ENCODE measurements at places on chromosomes 4 and X.

DNA sequence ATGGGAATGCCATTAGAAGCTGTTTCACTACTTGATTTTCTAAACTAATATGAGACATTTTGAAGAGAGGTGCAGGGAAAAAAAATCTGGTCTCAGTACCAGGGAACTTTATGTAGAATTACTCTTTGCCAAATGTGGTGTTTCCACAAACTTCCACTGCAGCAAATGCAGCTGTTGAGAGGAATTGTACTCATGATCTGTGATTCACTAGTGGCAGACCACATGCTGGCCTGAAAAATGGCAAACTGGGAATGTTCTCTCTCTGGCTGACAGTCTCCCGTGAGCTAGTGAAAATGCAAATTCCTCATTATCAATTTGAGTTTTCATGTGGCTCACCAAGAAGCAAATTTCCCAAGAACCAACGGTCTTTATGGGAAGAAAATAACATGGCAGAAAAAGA lies 37.8 kb upstream of the GPR101 start:
- no peak for DNase-seq

DNA sequence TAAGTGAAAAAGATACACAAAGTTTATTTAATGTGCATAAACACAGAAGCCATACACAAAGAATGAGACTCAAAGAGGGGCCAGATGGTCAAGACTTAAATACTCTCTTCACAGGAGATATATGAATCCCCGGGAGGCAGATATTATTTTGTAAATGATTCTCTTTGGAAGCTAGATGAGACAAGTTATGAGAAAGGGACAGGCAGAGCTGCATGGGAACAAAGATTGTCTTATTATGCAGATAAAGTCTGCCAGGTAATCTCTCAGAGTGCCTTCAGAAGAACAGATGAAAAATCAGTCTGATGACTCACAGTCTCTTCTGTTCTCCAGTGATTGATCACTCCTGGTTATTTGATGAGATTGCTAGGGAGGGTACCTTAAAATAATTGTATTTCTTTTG lies 89.0 kb downstream of the NAF1 start:
- no peak for DNase-seq

DNA sequence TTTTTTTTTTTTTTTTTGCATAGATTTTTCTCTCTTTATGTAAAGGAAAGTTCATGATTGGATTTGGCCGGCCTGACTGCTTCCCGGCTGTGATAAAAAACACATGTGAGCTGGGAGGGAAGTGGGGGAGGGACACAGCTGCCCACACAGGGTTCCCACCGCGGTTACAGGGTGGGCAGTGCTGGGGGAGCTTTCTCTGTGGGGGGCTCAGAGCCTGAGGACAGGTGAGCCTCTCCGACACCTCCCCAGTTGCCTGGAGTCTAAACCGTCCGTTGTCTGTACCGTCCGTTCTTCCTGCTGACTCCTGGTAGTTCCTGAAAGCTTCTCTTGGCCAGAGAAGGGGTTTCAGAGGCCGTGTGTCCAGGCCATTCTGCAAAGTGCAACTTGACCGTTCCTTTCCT lies 21.8 kb downstream of the SHOX start:
- no peak for DNase-seq

- no peak for DNase-seq
These were observed 16.6 kb upstream of the CLNK start for GRCh38 chr4:10701161-10701560.

DNA sequence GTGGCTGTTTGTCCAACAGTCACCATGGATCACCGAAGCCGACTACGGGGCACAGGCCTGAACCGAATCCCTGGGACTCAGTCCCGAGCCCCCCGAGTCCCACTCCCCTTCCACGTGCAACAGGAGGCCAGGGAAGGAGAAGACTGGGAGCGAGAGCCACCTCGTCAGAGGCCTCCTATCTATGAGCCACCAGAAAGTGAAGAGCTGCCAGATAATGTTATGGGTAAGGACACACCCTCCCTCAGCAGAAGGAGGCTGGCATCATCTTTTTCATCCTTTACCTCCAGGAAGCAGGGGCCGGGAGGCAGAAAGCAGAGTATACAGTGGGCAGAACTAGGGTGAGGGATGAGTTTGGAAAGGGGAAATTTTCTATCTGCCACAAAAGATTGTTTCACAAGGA lies 2.8 kb upstream of the PRDX4 start:
- DNase-seq = no peak

- no peak for DNase-seq
These were observed 419.1 kb upstream of the LCORL start for GRCh38 chr4:18440527-18441202.

DNA sequence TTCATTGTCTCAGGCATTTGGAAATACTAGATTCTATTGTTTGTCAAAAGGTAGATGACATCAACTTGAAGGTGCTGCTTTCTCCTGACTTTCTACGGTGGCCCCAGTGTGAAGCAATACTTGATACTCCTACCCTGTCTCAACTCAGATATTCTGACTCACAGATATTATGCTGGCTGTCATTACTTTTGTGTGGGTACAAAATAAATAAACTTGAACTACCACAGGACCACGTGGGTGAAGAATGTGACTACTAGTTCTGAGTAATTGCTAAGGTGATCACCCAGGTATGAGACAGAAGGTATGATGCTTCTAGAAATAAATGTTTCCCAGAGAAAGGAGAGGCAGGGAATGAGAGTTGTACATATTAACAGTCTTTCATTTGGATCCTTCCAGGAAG lies 275.3 kb upstream of the SPOCK3 start:
- DNase-seq = no peak

- DNase-seq = no peak
These were observed 87.4 kb downstream of the ZNF732 start for GRCh38 chr4:217891-218290.

- DNase-seq = no peak
These were observed 9.2 kb upstream of the GABRA4 start for GRCh38 chr4:47002580-47002979.

GRCh38 chr4:124018383-124019317 lies 622.1 kb downstream of the SPRY1 start:
- no peak for DNase-seq
